H9 (cell line): ENCODE measurements at places on chromosomes 3 and 15. TPM values are rescaled to one million over a fixed set of nuclear protein-coding genes. Genes with fewer than 3 reads are reported as not detected.

- no peak overlapping the region for H3K4me3 ChIP-seq
- H3K4me1 ChIP-seq = no peaks in the 10 kb centered on the region
These were observed 202.2 kb downstream of the TIGIT start for GRCh38 chr3:114496021-114496434.

DNA sequence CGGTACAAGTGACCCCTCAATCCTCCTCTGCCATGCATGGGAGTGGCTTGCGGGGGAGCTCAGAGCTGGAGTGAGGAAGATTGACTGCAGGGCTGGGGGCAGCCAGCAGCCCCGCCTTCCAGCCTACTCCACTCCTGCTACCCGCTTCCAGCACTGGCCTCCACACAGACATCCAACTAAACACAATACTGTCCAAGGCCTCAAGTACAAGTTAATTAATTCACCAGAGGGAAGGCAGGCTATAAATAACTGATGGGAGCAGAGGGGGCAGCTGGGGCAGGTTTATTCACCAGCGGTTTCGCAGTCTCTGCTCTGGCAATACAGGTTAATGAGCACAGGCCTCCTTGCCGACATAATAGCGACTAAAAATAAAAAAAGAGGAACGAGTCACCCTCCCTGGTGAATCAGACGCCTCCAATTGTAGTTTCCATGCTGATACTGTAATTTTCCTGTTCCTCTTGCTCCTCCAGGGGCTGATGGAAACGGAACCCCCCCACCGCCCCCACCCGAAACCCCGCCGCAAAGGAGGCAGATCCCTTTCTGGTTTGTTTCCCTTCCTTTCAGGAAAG lies 166.4 kb upstream of the TLE3 start:
- H3K4me1 ChIP-seq = peaks cover 4% of the 10 kb centered on the region
- no peaks in the 10 kb centered on the region for H3K36me3 ChIP-seq
- DNase-seq = no peak
- no peaks in the 10 kb centered on the region for H3K27me3 ChIP-seq
- H3K27ac ChIP-seq = no peak overlapping the region
- H3K4me3 ChIP-seq = no peak overlapping the region

GRCh38 chr3:133081016-133081415 lies 42.8 kb downstream of the TMEM108 start:
- DNase-seq = no peak
- H3K36me3 ChIP-seq = peaks cover 5% of the 10 kb centered on the region; the same call in 1 of the 2 replicates
- H3K27ac ChIP-seq = no peak overlapping the region
- no peaks in the 10 kb centered on the region for H3K4me1 ChIP-seq
- H3K4me3 ChIP-seq = no peak overlapping the region

DNA sequence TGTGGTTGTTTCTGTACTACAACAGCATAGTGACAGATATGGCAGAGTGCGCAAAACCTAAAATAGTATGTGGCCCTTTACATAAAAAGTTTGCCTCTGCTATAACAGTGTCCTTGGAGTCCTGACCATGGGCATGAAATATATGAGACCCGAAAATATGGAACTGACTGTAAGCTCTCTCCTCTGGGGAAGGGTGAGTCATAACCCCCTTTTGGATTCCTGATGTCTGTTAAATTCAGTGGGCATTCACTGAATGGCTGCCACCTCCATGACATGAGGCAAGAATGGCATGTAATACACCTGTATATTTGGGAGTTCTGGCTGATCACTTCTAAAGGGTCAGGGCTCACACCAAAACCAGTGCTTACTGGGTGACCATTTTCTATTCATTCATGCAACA lies 6.1 kb downstream of the TBC1D2B start:
- H3K4me1 ChIP-seq = peaks cover 18% of the 10 kb centered on the region
- no peak for DNase-seq
- no peak overlapping the region for H3K27ac ChIP-seq
- H3K4me3 ChIP-seq = no peak overlapping the region

DNA sequence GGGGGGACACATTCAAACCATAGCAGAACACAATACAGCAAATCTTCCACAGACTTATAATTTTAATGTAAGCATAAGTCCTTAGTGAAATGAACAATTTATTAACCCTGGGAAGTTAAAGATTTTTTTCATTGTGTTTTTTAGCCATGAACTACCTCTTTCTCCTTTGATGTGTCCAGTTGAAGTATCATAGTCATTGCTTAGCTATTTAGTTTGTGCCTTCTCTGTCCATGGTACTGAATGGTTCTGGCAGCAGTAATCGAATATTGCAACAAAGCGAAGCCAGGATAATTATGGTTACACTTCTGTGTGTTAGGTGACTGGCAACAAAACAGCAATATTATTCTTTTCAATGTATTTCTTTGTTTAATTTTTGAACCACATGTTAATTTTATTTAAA lies 403.0 kb upstream of the ONECUT1 start:
- H3K4me1 ChIP-seq = peaks cover 4% of the 10 kb centered on the region
- no peak overlapping the region for H3K27ac ChIP-seq
- DNase-seq = no peak
- no peaks in the 10 kb centered on the region for H3K36me3 ChIP-seq

- DNase-seq = peak; percentile 42
- no peaks in the 10 kb centered on the region for H3K4me1 ChIP-seq
- H3K27me3 ChIP-seq = no peaks in the 10 kb centered on the region
These were observed 1560.4 kb downstream of the OTOL1 start for GRCh38 chr3:163056874-163057497.

DNA sequence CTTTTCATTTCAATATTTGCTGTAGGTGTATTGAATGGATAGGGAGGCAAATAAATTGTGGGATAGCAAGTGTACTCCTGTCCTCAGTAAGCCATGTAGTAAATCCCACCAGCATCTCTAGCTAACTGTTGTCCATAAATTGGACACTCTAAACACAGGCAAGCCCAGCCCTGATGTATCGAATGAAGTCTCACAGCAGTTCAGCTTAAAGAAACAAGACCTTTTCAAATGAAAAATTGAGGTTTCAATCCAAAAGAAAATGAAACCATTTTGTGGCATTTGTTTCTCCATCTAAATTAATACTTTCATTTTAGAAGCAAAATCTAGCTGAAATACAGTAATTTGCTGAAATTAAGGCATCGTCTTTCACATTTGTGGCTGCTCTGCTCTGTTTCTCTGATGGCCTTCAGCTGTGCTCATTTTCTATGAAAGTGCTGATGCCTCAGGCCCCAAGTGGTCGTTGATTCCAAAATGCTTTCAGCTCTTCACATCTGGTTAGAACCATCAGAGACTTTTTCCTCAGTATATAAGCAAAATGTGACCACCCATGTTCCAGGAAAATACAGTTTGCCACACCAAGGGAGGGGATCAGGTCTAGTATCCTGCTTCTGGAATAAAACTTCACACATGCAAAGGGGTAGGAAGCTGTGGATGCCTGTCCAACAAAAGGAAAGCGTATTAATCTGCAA lies 245.0 kb downstream of the ZMAT3 start:
- DNase-seq = no peak
- peaks cover 3% of the 10 kb centered on the region; the same call in 1 of the 2 replicates for H3K4me1 ChIP-seq
- no peak overlapping the region for H3K4me3 ChIP-seq
- no peaks in the 10 kb centered on the region for H3K27me3 ChIP-seq
- H3K36me3 ChIP-seq = no peaks in the 10 kb centered on the region; the same call in 2 of the 3 replicates

GRCh38 chr3:125350597-125350996 lies 24.5 kb downstream of the ZNF148 start:
- H3K4me3 ChIP-seq = no peak overlapping the region
- peaks cover 7% of the 10 kb centered on the region for H3K36me3 ChIP-seq
- no peaks in the 10 kb centered on the region for H3K27me3 ChIP-seq
- no peaks in the 10 kb centered on the region for H3K4me1 ChIP-seq

GRCh38 chr15:63390689-63391088 lies 9.0 kb upstream of the CA12 start:
- no peak overlapping the region for H3K27ac ChIP-seq
- no peaks in the 10 kb centered on the region; the same call in 1 of the 2 replicates for H3K4me1 ChIP-seq
- no peak for DNase-seq
- H3K36me3 ChIP-seq = no peaks in the 10 kb centered on the region

DNA sequence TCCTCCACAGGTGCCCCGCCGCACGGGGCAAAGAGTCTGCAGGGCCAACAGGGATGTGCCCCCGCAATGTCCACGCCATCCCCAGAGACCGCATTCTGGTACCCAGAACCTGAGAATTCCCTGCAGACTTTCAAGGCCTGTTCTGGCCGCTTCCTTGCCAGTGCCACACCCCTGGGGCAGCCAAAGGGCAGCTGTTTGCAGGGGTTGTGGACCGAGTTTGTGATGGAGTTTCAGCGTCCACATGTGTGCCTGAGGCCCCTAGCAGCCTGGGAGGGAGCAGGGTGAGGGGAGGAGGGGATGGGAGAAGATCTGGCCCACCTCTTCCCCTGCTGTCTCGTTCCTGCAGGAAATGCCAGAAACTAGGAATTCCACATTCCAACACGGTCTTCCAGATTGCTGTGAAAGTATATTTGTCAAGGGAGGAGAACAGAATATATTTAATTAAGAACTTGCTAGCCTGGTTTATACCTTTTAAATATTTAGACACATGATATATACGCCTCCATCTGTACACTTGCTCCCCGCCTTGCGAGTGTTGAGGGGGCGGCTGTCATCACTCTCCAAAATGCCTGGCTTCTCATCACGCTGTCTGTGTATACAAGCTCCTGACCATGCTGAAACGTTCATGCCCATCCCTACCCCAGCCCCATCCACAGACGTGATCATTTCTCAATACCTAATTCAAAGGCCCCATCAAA lies 31.1 kb upstream of the RASA2 start:
- no peaks in the 10 kb centered on the region; the same call in 1 of the 2 replicates for H3K4me1 ChIP-seq
- H3K36me3 ChIP-seq = no peaks in the 10 kb centered on the region
- H3K27me3 ChIP-seq = no peaks in the 10 kb centered on the region
- no peak for DNase-seq

DNA sequence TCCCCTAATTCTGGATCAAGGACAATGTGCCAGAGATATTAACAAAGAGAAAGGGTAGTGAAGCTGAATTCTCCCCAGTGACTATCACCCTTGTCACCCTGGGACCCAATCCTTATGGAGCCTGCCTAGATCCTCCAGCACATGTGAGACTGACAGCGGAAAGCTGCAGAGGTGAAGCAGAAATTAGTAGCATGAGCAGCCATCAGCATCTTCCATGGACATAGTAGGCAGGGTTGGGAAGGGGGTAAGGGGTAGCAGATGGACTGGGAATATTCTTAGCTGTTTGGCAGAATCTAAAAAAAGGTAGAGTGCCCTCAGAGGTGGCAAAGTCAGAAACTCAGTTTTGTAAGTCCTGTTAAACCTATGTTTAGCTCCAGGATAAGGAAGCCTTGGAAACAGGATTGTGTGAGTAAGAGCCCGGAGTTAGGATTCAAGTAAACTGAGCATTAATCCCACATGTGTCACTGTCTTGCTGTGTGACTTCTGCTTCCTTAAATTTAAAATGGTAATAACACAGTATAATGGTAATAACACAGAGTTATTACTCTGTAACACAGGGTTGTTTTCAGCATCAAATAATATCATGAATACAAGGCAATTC lies 14.5 kb downstream of the GOLIM4 start:
- H3K4me3 ChIP-seq = no peak overlapping the region
- no peaks in the 10 kb centered on the region for H3K27me3 ChIP-seq
- H3K4me1 ChIP-seq = peaks cover 7% of the 10 kb centered on the region
- H3K36me3 ChIP-seq = peaks cover 6% of the 10 kb centered on the region
- H3K27ac ChIP-seq = no peak overlapping the region

DNA sequence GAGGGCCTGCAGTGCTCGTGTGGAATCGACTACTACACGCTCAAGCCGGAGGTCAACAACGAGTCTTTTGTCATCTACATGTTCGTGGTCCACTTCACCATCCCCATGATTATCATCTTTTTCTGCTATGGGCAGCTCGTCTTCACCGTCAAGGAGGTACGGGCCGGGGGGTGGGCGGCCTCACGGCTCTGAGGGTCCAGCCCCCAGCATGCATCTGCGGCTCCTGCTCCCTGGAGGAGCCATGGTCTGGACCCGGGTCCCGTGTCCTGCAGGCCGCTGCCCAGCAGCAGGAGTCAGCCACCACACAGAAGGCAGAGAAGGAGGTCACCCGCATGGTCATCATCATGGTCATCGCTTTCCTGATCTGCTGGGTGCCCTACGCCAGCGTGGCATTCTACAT lies 3.8 kb downstream of the RHO start:
- no peak overlapping the region for H3K27ac ChIP-seq
- H3K4me3 ChIP-seq = no peak overlapping the region
- peaks cover 15% of the 10 kb centered on the region; the same call in 1 of the 2 replicates for H3K4me1 ChIP-seq
- no peak for DNase-seq
- H3K36me3 ChIP-seq = no peaks in the 10 kb centered on the region

DNA sequence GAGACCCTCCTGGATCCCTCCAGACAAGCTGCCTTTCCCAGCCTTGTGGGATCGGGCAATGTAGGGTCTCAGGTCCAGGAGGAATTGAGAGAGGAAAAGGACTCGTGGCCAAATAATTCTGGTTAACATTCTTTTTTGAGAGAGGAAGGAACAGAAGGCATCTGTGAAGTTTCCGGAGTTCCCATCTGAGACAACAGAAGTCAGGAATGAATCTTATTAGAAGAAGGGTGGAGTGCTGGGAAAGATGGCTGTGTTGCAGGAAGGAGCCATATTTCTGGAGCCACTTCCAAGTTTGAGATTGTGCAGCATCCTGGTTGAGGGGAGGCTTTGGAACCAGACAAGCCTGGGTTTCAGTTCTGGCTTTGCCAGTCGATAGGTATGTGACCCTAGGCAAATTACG lies 9.4 kb downstream of the BOC start:
- peaks cover 3% of the 10 kb centered on the region; the same call in 1 of the 2 replicates for H3K4me1 ChIP-seq
- DNase-seq = no peak
- H3K27me3 ChIP-seq = no peaks in the 10 kb centered on the region
- no peak overlapping the region for H3K4me3 ChIP-seq
- H3K36me3 ChIP-seq = no peaks in the 10 kb centered on the region; the same call in 1 of the 2 replicates

GRCh38 chr15:74788042-74788682 lies 6.3 kb downstream of the CSK start:
- no peak overlapping the region for H3K27ac ChIP-seq
- peaks cover 5% of the 10 kb centered on the region for H3K36me3 ChIP-seq
- H3K27me3 ChIP-seq = no peaks in the 10 kb centered on the region; the same call in 1 of the 2 replicates

- H3K4me3 ChIP-seq = no peak overlapping the region
- H3K36me3 ChIP-seq = no peaks in the 10 kb centered on the region; the same call in 1 of the 2 replicates
- peaks cover 9% of the 10 kb centered on the region for H3K4me1 ChIP-seq
- no peaks in the 10 kb centered on the region for H3K27me3 ChIP-seq
- no peak for DNase-seq
These were observed 536.0 kb upstream of the TBL1XR1 start for GRCh38 chr3:177733233-177733632.

GRCh38 chr3:58899159-58899952 lies 150.5 kb downstream of the CFAP20DC start:
- H3K4me1 ChIP-seq = no peaks in the 10 kb centered on the region
- H3K27me3 ChIP-seq = no peaks in the 10 kb centered on the region
- H3K36me3 ChIP-seq = peaks cover 24% of the 10 kb centered on the region
- H3K27ac ChIP-seq = no peak overlapping the region

The SHC4 gene
- 0.26 and 0.55 TPM in 2 replicates for total RNA-seq

The IQCF5 gene
- total RNA-seq = not detected in 2 replicates

The ZNF620 gene
- total RNA-seq = 27.1 and 27.5 TPM in 2 replicates

The TMC3 gene
- total RNA-seq = not detected in 2 replicates

The KNG1 gene
- total RNA-seq = not detected in 2 replicates

The FETUB gene
- not detected in 2 replicates for total RNA-seq

The ZNF710 gene
- 40.7 and 42.8 TPM in 2 replicates for total RNA-seq

The CTXN2 gene
- 0.11 TPM in 2 replicates for total RNA-seq

The WNT5A gene
- 1.1 and 1.3 TPM in 2 replicates for total RNA-seq

The DUOX1 gene
- 2.3 and 2.6 TPM in 2 replicates for total RNA-seq

The ZNF662 gene
- not detected in 2 replicates for total RNA-seq

The CELSR3 gene
- 23.5 and 23.9 TPM in 2 replicates for total RNA-seq
